ENCODE measurements at places on chromosomes 1 and 21.

DNA sequence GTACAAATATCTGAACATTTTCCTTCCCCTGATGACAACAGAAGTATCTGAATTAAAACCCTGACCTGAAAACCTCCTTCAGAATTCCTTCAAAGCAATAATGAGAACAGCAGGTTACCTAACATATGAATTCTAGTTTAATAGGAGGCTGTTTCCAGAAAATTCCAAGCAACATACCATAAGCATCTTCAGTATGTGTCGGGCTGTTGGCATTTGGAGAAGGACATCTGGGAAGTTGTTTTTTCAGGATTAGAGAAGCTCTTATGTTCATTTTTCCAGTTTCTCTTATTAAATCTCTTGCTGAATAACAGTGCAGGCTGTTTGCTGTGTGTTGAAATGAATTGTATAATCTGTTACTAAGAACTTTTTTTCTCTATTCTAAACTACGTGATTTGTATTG, 101.5 kb downstream of the PLA2G4A start:
- no peak for DNase-seq

GRCh38 chr1:98112626-98113025, 191.8 kb upstream of the DPYD start:
- DNase-seq = no peak

- no peak for DNase-seq
Measured at GRCh38 chr1:38077523-38078147, 31.0 kb upstream of the POU3F1 start.

DNA sequence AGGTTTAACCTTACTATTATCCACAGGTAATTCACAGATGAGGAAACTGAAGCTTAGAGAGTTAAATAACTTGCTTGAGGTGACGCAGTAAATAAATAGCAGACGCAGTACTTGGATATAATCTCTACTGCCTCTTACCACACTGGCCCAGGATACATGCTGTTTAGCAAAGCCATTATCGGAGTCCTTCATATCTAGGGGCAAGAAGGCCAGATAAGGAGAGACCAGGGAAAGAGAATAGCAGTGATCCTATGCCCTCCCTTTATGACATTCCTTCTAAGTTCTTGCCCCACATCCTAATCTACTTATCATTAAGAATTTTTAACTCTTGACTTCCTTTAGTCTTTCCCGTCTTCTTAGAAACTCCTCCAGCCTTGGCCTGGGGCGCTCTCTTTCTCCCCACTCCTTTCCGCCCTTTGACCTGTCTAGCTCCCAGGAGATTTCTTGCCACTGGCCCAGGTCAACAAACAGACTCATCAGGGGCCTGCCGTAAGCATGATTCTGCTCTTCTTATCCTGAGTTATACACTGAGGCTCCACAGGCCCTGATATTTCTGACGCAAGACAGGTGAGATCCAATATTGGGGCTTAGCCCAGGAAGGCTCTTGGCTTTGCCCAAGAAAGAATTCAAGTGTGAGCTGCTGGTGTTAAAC, 11.4 kb upstream of the SLAMF1 start:
- DNase-seq = no peak

DNA sequence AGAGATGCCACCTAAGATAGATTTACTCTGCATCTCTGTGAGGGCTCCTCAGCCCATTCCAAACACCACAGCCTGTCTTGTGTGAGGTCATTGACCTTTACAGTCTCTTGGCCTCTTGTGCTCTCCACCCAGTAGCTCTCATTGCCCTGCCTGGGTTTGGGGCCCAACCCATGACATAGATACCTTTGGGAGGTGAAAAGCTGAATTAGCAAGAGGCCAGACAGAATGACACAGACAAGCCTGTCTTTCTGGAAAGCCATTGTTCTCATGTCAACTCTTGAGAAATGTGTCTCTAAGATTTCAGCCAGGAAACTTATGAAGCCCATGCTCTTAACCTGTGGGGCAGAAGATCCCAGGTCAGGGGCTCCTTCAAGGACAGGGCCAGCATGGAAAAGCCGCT, 18.4 kb upstream of the F3 start:
- no peak for DNase-seq
